Osteoblast (primary cell): ENCODE measurements at places on chromosomes 12 and 14. TPM values are rescaled to one million over a fixed set of nuclear protein-coding genes. Genes with fewer than 3 reads are reported as not detected.

DNA sequence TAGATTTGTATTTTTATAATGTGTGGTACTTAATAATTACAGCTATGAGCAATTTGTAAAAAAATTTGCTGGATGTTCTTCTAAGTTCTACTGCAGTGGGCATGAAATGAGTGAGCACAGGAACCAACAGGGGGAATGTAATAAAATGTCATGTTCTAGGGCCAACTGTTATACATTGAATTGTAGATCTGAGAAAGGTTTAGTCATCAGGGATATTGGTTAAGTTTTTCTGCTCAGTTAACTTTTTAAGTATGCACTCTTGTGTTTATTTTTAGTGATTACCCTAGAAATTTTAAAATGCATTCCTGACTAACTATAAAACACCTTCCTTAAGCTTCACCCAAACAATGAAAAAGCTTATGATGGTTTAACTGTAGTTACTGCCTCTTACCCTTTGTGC is 101.8 kb downstream of the CAND1 start:
- DNase-seq, result peak; percentile 51

DNA sequence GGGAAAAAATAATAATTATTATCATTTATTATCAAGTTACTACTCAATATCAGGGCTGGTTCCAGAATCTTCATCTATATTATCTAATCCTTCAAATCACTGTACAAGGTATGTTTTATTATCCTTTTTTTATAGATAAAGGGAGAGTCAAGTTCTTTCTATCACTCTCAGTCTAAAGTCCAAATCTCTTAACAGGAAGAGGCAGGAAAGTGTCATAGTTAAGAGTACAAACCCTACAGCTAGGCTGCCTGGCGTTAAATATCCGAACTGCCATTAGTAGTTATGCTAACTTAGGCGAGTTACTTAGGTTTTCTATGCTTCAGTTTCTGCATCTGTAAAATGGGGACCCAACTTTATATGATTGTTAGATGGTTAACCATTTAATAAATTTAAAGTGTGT is 99.4 kb upstream of the CCDC91 start:
- no peak for DNase-seq

GRCh38 chr12:24038211-24038997 is 88.9 kb upstream of the SOX5 start:
- DNase-seq, result no peak

- no peak for DNase-seq
Observed at GRCh38 chr14:90996967-90997366, 63.5 kb downstream of the RPS6KA5 start.

GRCh38 chr12:68587448-68587873 is 23.2 kb upstream of the RAP1B start:
- no peak for DNase-seq

DNA sequence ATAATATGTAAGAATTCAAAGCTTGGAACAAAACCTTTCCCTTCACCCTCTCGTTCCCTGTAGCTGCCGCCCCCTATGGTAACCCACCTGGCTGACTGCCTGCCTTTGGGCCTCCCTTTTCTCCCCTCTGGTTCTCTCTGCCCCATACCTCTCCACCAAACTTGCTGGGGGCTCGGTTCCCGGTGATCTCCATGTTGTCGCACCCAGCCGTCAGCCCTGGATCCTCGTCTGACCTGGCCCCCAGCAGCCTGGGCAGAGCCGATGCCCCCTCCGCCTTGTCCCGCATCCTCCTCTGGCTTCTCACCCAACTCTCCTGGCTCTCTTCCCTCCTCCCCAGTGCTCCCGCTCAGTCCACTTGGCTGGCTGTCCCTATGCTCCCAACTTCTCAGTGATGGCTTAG is 4.5 kb downstream of the CYP46A1 start:
- no peak for DNase-seq

- no peak for DNase-seq
Observed at GRCh38 chr14:63857466-63858030, 4.7 kb downstream of the SYNE2 start.

DNA sequence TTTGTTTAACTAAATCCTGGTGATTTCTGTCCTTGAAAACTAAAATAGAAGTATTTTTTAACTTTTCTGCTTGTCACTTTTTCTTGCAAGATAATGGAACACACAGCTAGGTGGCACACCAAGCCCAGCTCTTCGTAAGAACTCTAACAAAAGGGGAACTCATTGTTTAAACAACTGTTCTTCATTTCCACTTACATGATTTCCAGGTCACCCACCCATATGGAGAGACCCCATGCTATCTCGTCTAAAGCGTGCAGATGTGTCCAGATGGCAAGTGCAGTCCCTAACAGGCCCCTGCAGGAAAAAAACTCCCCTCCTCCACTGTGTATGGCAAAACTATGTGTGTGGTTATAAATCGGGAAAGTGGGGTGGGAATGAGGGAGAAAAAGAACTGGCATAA is 43.3 kb upstream of the NT5DC3 start:
- peak; percentile 36 for DNase-seq

DNA sequence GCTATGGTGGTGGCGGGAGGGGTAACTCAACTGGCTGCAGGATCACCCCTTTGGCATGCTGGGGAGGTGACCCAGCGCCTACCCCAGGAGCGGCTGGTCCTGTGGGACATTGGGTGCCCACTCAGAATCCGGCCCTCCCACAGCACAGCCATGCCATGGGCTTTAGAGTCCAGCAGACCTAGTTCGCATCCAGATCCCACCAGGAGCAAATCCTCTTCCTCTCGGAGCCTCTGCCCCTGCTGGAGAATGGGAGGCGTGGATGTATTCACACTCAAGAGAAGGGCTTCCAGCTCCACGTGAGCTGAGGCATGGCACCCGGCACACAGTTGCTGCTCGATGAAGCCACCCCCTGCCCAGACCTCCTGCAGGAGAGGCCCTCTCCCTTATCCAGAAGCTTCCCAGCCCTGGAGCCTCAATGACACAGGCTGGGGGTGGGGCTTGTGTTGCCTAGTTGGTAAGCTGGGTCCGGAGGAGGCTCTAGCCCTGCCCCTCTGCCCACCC is 17.7 kb downstream of the FAM222A start:
- DNase-seq, result peak; percentile 41

DNA sequence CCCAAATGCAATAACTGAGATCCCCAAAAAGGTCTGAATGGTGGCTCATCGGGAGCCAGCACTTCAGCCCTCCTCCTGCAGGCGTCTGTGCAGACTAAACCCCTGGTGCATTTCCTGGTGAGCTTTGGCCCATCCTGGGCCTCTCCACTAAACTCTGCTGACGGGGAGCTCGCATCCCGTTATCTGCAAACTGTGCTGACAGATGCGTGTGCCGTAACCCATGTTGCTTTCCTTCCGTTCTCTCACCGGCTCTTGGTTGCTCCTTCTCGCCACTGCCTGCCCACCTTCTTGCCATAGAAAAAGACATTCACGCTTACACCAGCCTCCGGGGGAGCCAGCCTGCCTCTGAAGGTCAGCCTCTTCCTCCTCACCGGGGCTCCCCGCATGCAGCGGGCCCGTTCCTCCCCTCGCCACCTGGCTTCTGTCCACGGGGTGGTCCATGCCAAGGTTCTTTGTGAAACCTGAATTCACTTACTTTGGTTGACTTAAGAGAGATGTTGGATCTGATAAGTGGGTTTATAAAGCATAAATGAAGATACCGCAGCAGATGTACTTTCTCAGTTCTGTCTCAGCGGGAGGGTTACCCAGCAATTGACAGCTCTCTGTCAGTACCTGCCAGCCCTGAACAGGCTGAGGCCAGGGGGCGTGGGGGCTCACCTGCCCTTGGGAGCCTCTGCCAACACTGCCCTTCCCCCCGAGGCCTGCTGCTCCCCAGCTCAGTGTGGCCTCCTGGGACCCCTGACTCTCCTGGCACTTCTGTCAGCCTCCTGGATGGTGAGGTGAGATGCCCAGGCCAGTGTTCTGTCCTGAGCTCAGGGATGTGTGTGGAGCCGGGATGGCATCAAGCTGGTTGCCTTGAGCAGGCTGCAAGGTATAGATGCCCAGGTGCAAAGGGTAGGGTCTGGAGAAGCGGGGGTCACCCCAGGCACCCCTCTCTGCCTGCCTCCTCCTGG is 14.2 kb downstream of the ZFYVE21 start:
- DNase-seq, result peak; percentile 77

DNA sequence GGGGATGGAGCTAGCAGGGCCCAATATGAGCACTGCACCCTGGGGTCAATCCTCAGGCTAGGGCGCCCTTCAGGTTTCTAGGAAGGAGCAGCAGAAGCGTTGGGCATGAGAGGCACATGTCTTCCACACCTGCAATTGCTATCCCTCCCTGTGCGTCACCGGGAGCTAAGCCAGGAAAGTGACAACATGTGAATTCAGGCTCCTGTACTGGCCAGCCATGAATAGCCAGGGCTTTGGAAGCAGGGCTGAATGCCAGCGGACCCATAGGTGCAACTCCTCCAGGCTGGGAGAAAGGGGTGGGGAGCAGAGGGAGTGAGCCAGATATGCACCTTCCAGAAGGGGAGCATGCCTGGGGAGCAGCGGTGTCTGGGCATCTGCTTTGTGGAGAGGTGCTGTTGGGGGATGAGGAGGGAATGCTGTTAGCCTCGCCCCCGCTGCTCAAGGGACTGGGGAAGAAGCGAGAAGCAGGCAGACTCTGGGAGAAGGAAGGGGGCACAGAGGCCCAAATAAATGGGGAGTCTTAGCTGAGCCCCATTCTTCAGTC is 6.1 kb downstream of the HOXC5 start:
- no peak for DNase-seq

- DNase-seq, result no peak
Observed at GRCh38 chr12:78584695-78585094, 279.9 kb upstream of the SYT1 start.

DNA sequence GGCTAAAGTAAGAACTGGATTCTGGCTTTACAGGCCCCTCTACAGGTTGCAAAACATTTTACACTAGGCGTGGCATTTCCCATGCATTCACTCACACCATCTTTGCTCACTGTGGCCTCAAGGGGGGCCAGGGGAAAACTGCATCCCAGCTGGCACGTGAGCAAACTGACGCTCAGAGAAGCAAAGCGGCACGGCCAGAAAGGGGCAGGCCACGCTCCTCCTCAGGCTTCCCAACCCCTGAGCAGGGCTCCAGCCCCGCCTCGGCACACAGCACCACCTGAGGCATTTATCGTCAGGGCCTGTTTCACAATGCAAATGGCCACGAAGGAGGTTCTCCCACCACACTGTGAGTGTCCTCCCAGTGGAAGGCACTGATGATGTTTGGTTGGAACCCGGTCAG is 90.8 kb downstream of the BCL11B start:
- DNase-seq, result peak; percentile 21

DNA sequence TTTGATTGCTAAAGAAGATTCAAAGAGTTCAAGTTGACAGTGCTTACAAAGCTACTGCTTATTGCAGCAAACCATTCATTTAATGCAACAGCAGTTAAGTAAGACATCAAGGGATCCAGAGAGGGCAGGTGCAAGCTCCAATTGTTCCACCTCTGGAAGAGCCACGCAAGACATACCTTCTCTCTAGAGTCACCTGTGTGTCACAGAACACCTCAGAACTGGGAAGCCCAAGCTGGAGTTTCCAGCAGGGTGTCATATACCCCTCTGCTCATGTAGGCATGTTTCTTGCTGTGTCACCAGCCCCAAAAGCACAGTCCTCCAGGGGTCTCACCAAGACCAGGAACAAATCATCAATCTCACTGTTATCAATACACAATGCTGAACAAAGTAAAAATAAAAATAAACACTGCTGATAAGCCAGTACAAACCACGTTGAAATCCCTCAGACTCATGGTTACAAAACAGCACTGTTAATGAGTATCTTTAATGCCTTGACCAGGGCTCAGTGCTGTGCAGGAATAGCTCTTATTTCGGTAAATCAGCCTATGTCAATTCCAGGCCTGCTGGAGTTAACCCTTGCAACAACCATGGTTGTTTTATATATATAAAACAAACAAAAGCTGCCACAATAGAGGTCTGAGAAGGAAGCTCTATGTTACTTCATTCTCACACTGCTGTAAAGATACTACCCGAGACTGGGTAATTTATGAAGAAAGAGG is 37.4 kb upstream of the BATF start:
- no peak for DNase-seq

DNA sequence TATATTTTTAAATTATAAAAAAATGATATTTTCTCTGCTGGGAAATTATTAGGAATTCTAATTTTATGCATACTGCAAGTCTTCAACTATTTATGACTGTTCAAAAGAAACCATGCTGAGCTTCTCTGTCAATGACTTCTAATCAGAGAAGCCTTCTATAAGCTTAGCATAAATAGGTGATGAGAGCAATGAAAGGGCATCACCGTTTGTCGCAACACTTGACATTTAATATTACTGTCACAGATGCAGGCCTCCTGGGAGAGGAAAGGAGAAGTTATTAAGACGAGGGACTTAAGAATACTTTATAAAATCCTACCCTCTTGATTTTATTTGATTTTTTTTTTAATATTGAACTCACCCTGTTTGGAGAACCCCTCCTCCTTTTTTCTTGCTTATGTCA is 69.8 kb downstream of the CAPZA3 start:
- no peak for DNase-seq

DNA sequence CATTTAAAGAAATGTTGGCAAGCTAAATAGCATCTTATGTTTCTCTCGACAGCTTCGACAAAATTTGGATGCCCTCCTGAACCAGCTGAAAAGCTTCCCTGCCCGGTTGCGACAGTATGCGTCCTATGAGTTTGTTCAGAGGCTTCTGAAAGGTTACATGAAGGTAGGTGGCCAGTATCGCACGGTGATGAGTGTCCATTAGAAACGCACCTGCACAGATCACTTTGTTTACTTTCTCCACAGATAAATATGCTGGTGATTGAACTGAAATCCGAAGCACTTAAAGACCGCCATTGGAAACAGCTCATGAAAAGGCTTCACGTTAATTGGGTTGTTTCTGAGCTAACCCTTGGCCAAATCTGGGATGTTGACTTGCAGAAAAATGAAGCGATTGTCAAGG is 36.5 kb downstream of the DYNC1H1 start:
- DNase-seq, result no peak

GRCh38 chr12:19641235-19642080 is 202.2 kb downstream of the AEBP2 start:
- no peak for DNase-seq

DNA sequence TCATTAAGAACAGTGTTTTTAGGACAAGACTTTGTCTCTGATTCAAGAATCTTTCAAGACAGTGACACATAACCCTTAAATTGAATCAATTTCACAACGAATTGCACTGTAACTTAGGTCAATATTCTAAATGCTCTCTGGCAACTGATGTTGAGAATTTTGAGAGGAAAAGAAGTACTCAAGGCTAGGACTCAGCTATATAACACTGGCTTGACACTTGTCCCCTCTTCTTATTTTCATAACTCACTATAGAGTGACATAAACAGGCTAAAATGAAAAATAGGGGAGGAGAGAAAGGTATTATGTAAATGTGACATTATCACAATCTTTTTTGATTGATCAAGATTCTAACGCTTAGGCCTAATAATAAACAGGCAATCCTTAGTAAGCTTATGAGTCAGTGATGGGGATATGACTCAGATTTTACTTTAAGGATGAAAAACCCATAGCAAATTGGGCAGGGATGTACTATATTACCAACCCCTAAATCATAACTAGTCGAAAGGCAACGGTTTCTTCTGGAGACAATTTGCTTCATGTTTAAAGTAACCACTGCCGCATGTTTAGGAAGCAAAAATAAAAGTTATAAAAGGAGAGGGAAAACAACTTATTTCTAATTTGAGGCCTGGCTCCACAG is 10.9 kb downstream of the BTG1 start:
- peak; percentile 64 for DNase-seq

Gene PLCZ1
- total RNA-seq, result not detected in 2 replicates

Gene TEX22
- total RNA-seq, result under 0.01 and 0.29 TPM in 2 replicates

Gene DHRS7
- 52.5 and 66.6 TPM in 2 replicates for total RNA-seq

Gene ERP29
- 76.3 and 77.4 TPM in 2 replicates for total RNA-seq

Gene NPFF
- total RNA-seq, result not detected in 2 replicates

Gene NKX2-1
- total RNA-seq, result not detected in 2 replicates

Gene AMHR2
- not detected in 2 replicates for total RNA-seq

Gene HVCN1
- total RNA-seq, result 2.1 and 2.9 TPM in 2 replicates

Gene DBX2
- not detected in 2 replicates for total RNA-seq

Gene TAS2R19
- total RNA-seq, result 5.0 and 7.6 TPM in 2 replicates

Gene TRHDE
- under 0.01 and 0.59 TPM in 2 replicates for total RNA-seq
